ENCODE measurements at places on chromosomes 1 and 21.

DNA sequence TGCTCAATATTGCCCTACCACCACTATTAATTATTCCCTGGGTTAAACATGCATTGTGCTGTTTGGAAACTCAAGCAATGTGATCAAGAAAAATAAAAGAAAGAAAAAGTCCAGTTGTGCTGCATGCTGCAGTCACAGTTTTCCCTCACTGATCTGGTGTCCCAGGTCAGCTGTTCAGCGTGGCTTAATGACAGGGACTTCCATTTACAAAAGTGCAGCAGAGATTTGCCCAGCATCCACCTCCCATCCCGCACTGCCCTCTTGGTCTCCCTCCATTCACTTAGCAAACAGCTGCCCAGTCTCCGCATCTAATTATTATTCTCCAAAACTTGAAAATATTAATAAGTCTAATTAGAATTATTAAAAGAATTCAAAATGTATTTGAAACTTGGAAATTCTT lies 2.0 kb upstream of the OR2T4 start:
- no peak for DNase-seq

DNA sequence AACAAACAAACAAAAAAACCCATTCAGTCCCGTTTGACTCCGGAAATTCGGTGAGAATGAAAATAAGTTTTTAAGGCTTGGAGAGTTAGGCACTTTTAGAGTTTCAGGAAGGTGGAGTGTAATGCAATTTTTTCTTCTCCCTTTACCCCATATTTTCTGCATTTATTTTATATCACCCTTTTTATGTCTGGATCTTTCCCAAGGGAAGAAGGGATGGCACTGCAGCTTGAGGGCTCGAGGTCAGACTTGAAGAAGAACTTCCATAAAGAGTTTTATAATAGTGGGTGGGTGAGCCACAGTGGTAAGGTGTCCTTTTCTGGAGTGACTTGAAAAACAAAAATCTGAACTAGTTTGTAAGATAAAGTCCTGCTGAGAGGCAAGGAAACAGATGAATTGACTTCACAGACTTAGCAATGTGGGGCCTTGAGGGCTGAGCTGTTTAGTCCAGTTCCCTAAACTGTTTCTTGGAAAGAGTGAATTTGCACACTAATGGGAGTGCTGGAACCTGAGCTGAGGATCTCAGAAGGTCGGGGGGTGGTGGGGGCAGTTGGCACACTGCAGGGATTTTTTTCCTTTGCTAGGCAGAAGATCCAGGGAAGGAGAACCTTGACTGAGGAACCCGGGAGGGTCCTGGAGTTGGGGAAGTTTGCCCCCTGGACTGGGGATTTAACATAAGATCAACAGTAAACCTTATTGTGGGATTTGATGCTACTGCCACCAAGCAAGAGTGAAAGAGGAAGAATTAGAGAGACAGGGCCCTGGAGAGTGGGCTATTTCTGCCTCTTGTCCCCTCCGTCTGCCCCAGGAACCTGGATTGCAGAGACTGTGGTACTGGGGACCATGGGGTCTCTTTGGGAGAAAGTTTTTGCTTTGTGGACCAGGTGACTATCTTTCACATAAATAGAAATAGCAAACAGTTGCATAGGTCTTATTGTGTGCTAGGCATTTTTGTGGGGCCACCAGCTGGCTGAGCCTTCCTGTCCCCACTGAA lies 1.8 kb upstream of the MEX3A start:
- DNase-seq, result no peak

DNA sequence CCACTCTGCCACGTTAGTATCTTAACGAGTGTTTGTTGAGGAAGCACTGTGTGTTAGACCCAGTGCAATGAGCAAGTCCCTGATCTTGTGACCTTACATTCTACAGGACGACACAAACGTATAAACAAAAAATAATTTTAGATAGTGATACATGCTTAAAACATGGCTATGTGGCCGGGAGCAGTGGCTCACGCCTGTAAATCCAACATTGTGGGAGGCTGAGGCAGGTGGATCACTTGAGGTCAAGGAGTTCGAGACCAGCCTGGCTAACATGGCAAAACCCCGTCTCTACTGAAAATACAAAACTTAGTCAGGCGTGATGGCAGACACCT lies 19.6 kb downstream of the MTX1 start:
- no peak for DNase-seq

GRCh38 chr1:150152772-150153456 lies 3.2 kb downstream of the PLEKHO1 start:
- DNase-seq, result peak; percentile 85

DNA sequence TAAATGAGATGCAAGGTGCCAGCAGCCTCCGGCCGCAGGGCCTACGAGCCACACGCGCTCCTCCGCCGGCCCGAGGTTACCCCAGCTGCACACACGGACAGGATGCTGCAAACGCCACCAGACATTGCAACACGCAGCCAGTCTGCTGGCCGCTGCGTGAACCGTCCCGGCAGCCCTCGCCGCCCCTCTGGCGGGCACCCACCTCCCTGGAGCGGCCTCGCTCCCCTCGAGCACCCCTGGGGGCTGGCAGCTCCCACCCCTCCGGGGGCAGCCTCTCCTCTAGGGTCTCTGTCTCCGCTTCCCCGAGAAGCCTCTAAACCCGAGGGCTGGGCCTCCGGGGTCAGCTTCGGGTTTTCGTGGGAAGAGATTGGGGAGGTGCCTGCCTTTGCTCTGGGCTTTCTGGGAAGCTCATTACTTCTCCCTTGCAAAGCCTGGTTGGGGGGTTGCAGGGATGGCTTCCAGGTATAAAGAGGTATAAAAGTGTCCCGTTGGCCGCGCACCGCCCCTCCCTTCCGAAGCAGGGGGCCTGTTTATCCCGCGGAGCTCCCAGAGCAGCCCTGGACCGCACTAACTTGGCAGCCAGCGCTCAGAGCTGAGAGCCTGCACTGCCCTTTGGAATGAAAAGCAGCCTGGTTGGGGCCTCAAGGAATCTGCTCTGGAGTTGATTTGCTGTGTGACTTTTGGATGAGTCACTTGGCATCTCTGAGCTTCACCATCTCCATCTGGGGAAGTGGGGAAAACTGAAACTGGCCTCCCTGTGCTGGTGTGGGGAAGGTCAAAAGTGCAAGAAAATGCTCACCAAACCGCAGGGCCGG lies 21.8 kb downstream of the DHRS3 start:
- DNase-seq, result peak; percentile 94

- no peak for DNase-seq
Observed at GRCh38 chr1:63804829-63805484, 31.1 kb downstream of the ROR1 start.

- DNase-seq, result no peak
Observed at GRCh38 chr1:84225646-84226045, 75.9 kb upstream of the SAMD13 start.

DNA sequence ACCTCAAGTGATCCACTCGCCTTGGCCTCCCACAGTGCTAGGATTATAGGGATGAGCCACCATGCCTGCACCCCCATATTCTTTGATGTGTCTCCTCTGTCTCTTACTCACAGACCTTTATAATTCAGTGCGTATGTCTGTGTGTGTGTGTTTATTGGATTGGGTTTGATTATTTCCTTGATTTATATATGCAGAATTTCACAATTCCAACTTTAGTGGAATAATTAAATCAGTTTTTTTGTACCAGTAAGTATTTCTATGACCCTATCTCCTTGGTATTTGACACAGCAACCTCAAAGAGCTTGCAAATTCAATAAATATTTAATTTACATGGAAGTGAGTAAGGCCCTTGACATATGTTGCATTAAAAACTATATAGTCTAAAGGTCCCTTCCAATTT lies 333.9 kb upstream of the ADAMTS5 start:
- peak; percentile 78 for DNase-seq

- DNase-seq, result no peak
Observed at GRCh38 chr1:228323401-228323800, 83.2 kb downstream of the TRIM11 start.

- DNase-seq, result no peak
Observed at GRCh38 chr1:242738702-242739645, 214.5 kb upstream of the PLD5 start.

- no peak for DNase-seq
Observed at GRCh38 chr1:155000411-155000725, 2.2 kb upstream of the ZBTB7B start.

DNA sequence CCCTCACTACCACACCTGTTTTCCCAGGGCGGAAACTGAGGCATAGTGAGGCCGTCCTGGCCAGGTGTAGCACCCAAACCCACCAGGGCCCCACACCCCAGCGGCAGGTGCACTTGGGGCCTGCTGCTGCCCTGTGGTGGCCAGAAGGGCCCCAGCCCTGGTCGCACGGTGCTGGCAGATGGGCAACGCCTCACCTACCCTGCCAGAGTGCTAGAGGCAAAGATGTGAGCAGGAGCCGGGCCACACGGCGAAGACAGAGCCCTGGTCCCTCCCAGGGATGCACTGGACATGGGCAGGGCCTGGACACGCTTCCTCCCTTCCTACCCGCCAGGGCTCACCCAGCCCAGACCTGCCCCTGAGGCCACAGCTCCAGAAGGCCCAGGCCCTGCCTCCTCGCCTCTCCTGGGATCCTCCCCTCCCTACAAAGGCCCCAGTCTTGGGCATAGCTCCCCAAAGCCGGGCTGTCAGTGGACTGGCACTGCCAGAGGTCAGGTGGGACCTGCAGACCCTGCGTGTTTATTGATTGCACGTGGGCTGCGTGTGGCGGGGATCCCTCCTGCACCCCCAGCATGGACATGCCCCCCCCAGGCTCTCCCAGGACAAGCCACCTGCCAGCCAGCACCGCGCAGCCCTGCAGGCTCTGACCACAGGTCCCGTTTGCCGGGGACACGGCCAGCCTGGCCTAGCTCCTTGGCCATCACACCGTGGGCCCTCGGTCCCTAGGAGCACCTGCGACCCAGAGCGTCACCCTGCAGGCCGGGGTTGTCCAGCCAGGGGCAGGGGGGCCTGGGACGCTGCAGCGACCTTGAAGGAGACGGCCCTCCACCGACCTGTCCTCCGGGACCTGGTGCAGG lies 44.1 kb downstream of the MEGF6 start:
- no peak for DNase-seq

DNA sequence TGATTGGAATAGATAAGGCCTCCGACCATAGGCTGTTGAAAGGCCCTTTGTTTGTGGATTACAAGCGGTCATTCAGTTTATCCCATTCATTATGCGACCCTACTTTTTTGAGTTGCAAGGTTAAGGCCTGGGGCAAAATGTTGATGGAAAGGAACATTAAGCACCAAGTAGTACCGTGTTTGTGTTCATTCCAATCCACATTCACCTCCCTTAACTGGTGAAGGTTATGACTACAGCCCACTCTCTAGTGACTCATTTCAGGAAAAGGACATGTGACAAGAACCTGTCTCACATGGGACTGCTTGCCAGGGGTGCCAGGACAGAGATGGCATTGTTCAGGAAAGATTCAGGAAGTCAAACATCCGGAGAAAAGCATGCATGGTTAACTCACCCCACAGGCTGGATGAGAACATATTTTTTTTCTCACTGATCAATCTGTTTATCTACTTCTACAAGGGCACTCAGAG lies 81.6 kb downstream of the CD58 start:
- no peak for DNase-seq

DNA sequence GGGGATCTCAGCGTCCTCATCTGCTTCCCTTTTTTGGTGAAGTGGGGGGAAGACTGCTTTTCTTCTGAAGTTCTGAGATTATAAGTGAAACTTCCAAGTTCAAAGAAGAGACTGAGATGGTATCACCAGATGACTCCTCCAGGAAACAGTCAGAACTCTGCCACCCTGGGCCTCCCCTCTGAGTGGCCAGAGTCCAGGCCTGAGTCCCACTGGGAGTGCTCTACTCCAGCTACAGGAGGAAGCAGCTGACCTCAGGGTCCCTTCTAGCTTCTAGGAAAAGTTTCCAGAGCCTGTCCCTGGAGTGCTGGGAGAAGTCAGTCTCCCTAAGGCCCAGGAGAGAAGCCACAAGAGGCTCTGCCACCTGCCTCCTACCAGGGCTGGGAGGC lies 104.7 kb downstream of the CASZ1 start:
- DNase-seq, result no peak

DNA sequence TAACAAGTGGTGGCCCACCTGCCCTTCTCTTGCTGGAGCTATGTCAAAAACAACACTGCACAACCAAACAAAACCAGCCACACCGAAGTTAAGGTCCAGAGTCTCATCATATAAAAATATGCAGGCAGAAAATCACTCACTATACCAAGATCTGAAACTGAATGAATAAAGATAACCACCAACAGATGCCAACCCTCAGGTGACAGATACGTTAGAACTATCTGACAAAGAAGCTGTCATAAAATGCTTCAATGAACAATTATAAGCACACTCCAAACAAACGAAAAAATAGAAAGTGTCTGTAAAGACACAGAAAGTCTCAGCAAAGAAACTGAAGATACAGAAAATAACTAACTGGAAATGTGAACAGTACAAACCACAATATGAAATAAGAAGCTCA lies 14.0 kb downstream of the ZNF496 start:
- DNase-seq, result no peak

DNA sequence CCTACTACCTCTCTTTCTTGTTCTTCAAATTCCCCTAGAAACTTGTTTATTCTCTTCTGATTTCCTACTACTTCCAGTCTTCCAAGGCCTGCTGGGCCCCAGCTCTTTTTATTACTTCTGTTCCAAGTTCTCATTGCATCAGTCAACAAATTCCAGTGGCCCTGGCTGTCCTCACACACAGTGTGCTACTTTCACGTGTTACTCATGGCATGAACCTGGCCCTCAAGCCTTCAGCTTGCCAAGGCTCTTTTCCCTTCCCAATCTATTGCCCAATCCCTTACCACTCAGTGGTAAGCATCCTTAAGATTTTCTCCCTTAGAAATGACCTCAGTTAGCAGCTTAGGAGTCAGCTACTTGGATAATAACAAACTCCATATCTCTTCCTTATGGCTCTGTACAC lies 613.5 kb downstream of the LMO4 start:
- DNase-seq, result no peak

DNA sequence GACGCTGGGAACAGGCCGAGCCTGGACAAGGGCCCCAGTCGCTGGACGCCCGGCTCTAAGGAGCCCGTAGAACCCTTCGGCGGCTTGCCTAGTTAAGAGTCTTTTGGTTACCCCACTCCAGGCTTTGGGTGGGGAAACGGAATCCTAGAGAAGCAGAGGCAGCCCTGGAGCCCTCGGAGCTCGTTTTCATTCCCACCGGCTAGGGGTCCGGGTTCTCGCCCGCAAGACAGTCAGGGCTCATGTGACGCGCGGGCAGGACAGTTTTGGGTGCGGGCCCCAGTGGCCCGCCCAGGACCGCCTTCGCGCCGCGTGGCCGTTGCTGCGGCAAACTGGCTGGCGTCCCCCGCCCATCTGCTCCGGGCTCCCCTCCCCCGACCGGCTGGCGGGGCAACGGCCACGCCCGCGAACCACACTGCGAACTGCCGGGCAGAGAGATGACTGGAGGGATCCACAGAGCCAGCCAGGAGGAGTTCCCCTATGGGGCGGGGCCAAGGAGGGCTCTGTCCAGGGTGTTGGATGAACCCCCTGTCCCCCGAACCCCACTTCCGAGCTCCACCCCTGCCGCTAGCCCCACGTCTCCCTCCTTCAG lies 829 bp upstream of the HES2 start:
- DNase-seq, result no peak

DNA sequence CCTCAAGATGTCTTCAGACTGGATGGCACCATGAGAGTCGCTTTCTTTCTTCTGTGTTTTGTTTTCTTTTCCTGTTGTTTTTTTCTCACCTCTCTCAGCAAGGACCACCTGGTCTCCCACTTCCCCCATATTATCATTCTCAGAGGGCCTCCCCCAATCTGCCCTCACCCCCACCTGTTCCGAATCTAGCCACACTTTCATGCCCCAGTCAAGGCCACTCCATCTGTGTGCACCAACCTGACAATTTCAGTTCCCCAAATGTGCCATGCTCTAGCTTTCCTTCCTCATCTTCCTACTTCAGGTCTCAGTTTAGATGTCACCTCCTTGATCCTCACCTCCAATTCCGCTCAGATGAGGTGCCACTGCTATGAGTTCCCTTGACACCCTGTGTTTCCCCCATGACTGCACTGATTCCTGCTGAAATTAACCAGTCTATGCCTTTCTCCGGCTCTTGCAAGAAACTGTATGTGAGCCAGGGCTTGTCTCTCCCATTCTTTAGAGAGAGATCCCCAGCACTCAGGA lies 146.2 kb downstream of the PLPP3 start:
- DNase-seq, result no peak

Measured in HCEC 1CT (cell line).